A549 treated with dexamethasone at 1 μM for 4 hours (cell line): ENCODE measurements at places on chromosomes 11 and 22. TPM values are rescaled to one million over a fixed set of nuclear protein-coding genes. Genes with fewer than 3 reads are reported as not detected.

The CD6 gene
- total RNA-seq: 0.05 to 0.41 TPM (median 0.11 TPM) in 5 replicates

The CEP126 gene
- total RNA-seq: 2.4 to 3.1 TPM (median 2.8 TPM) in 5 replicates

The PNPLA3 gene
- total RNA-seq: 0.59 to 1.1 TPM (median 0.81 TPM) in 5 replicates

The OSM gene
- total RNA-seq: 0.11 TPM in 1 of 5 replicates, not detected in the others

The PGM2L1 gene
- total RNA-seq: 12.1 to 20.5 TPM (median 19.2 TPM) in 5 replicates

The HOATZ gene
- total RNA-seq: not detected in 5 replicates

The SUSD2 gene
- total RNA-seq: 54.7 to 85.3 TPM (median 83.8 TPM) in 5 replicates

The SLC6A5 gene
- not detected in 5 replicates for total RNA-seq

The BCO2 gene
- total RNA-seq: 0.92 to 1.7 TPM (median 1.3 TPM) in 5 replicates

The BRSK2 gene
- total RNA-seq: 3.9 to 7.2 TPM (median 5.8 TPM) in 5 replicates

The SMIM35 gene
- total RNA-seq: not detected in 5 replicates

The MYBPC3 gene
- 0.05 to 0.08 TPM (median 0.07 TPM) in 5 replicates for total RNA-seq

The RTN4RL2 gene
- 41.3 to 86.1 TPM (median 84.7 TPM) in 5 replicates for total RNA-seq

The PNPLA5 gene
- total RNA-seq: 0.03 to 0.14 TPM (median 0.05 TPM) in 3 of 5 replicates, not detected in the others

The TXNRD2 gene
- total RNA-seq: 30.3 to 38.5 TPM (median 32.5 TPM) in 5 replicates

The MYOD1 gene
- total RNA-seq: 0.06 to 0.15 TPM (median 0.07 TPM) in 3 of 5 replicates, not detected in the others

The CCDC89 gene
- total RNA-seq: not detected in 5 replicates

The PLAAT4 gene
- 1.5 to 2.1 TPM (median 1.6 TPM) in 5 replicates for total RNA-seq

The OR52J3 gene
- total RNA-seq: not detected in 5 replicates

The FOLH1 gene
- total RNA-seq: not detected in 5 replicates

The RPL3 gene
- total RNA-seq: 1,528 to 2,414 TPM (median 1,562 TPM) in 5 replicates

The OR6T1 gene
- total RNA-seq: not detected in 5 replicates

The BATF2 gene
- 0.33 to 0.65 TPM (median 0.47 TPM) in 5 replicates for total RNA-seq

The C11orf24 gene
- 54.1 to 63.2 TPM (median 61.7 TPM) in 5 replicates for total RNA-seq

The TMEM191C gene
- 0.56 to 0.84 TPM (median 0.71 TPM) in 5 replicates for total RNA-seq

The ARHGAP8 gene
- 1.1 to 2.6 TPM (median 1.9 TPM) in 5 replicates for total RNA-seq

The ATP5MG gene
- 162 to 203 TPM (median 174 TPM) in 5 replicates for total RNA-seq

The MPZL3 gene
- 0.28 to 0.52 TPM (median 0.45 TPM) in 5 replicates for total RNA-seq

The OR51B5 gene
- total RNA-seq: 0.06 TPM in 1 of 5 replicates, not detected in the others

The C1QTNF5 gene
- total RNA-seq: 0.08 TPM in 1 of 5 replicates, not detected in the others

The SLC22A8 gene
- total RNA-seq: not detected in 5 replicates

The PIWIL4 gene
- total RNA-seq: 0.12 to 0.31 TPM (median 0.14 TPM) in 5 replicates

The OR52I1 gene
- total RNA-seq: not detected in 5 replicates

The SHISA8 gene
- total RNA-seq: 0.07 to 0.31 TPM (median 0.11 TPM) in 5 replicates

The KIAA1671 gene
- 9.8 to 14.6 TPM (median 13.7 TPM) in 5 replicates for total RNA-seq

The WBP2NL gene
- 0.07 to 0.08 TPM in 2 of 5 replicates, not detected in the others for total RNA-seq

The PLA2G3 gene
- not detected in 5 replicates for total RNA-seq
